ENCODE measurements at places on chromosomes 12 and 14.

DNA sequence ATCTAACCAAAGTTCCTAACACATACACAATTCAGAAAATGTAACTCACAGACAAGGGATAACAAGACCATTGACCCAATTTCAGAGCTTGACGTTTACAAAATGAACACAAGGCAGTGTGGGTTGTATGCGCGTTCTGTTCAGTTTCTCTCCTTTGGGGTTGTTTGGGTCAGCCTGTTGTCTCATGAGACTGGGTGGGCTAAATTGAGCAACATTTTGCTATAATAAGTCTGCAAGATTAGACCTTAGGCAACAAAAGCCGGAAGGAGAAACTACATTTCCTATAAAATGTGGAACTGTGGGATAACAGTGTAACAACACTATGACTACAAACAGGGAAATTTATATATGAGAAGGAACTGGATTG lies 18.8 kb upstream of the LTA4H start:
- DNase-seq = no peak

DNA sequence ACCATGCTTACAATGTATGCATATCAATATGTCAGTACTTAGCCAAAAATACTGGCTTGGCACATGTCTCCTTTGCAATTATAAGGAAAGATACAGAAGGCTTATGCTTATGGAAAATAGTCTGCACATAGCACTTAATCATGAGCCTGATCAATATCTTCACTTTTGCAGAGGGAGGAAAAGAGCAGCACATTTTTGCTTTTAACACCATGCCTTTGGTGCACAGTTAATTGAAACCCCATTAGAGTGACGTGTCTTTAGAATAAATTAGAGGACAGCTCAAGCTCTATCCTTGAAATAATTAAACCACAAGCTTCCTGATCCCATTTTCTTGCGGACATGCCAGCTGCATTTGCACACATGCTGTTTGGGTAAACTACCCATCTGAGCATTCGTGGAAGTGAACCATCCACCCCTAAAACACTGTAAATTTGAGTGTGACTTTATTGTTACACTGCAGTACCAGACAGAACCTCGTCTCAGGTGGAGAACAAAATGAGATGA lies 839.9 kb upstream of the MGAT4C start:
- DNase-seq = no peak

GRCh38 chr12:121190523-121191031 lies 19.4 kb upstream of the P2RX4 start:
- DNase-seq = no peak

DNA sequence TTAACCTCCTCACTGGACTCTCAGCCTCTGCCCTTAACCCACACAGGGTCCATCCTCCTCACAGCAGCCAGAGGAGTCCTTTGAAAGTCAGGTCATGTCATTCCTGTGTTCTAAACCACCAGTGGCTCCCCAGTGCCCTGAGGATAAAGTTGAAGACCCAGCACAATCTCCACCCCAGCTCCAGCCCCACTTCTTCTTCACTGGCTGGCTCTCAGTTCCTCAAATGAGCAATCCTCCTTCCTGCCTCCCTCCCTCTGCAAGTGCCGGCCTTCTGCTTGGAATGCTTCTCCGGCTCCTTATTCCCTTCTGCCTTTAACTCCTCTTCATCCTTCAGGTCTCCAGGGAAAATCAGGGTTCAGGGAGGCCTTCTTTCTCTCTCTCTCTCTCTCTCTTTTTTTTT lies 32.0 kb upstream of the SPPL3 start:
- no peak for DNase-seq

GRCh38 chr14:64704143-64704742 lies at the start of gene PLEKHG3:
Gene PLEKHG3 (plus strand): TSS chr14:64704424. CDS start chr14:64727632, 23,208 bp downstream.
- peak; percentile 57 for DNase-seq

- DNase-seq = no peak
Observed at GRCh38 chr12:76830436-76830835, 48.4 kb downstream of the CSRP2 start.

DNA sequence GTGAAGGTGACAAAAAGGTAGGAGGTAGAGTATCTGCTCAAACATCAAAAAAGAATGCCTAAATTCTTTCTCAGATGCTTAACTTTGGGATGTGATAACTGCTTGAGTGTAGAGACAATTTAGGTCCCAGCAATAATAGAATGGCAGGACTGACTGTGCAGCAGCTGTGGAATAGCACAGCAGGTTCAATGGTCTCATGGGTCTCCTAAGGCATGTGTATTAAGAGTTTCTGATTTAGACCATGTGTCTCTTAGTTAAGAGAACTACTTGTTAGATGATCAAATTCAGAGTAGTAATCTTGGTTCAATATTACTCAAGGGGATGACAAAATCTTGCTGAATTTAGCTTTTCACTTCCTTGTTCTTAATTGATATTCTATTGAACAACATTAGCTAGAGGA lies 72.0 kb downstream of the ALX1 start:
- no peak for DNase-seq

DNA sequence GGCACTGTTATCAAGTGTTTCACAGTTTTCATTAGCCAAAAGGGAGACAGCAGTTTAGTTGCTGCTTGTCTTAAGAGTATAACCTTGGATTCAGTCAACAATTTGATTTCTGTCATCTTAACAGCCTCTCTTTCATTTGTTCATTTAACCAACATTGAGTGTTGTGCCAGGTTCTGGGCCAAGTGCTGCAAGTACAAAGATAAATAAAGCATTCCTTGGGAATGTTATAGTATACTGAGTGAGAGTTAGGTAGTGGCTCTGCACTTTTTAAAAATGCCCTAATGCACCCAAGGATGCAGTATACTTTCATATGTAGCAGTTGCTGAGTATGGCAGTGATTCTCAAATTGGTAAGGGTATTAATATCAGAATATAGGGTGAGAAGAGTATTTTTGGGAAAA lies 15.4 kb downstream of the APAF1 start:
- no peak for DNase-seq

DNA sequence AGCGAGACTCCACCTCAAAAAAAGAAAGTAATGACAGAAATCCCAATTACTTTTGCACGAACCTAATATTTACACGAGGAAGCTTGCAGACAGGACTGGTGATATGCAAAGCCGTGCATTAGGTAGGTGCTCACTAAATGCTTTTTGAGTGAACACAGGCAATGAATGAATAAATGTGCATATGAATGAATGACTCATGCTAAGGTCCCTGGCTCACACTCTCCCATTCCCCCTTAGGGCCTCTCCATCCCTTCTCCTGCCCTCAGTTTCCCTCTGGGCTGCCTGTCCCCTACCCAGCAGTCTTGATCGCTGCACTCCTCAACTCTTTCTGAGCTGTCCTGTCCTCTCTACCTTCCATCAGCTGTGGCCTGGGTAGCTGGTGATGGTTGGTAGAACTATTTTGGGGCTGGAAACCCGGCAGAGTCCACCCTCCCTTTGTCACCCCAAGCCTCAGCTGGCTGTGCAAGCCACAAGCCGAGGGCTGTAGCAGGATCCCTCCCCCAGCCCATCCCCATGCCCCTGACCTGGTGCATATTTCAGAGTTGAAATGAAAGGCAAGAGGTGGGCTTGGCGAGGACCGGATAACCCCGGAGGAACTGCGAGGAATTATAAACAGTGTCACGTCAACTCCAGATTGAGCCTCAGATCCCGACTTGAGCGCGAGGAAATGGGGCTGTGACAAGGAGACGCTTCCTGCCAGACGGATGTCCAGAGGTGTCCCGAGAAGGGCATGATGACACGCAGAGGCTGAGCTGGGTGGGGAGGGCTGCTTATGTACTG lies 191.7 kb upstream of the GSC start:
- no peak for DNase-seq

GRCh38 chr12:10136637-10137205 lies 6.7 kb upstream of the CLEC7A start:
- DNase-seq = no peak

GRCh38 chr14:49497725-49498348 lies 88.3 kb downstream of the RPS29 start:
- DNase-seq = no peak

DNA sequence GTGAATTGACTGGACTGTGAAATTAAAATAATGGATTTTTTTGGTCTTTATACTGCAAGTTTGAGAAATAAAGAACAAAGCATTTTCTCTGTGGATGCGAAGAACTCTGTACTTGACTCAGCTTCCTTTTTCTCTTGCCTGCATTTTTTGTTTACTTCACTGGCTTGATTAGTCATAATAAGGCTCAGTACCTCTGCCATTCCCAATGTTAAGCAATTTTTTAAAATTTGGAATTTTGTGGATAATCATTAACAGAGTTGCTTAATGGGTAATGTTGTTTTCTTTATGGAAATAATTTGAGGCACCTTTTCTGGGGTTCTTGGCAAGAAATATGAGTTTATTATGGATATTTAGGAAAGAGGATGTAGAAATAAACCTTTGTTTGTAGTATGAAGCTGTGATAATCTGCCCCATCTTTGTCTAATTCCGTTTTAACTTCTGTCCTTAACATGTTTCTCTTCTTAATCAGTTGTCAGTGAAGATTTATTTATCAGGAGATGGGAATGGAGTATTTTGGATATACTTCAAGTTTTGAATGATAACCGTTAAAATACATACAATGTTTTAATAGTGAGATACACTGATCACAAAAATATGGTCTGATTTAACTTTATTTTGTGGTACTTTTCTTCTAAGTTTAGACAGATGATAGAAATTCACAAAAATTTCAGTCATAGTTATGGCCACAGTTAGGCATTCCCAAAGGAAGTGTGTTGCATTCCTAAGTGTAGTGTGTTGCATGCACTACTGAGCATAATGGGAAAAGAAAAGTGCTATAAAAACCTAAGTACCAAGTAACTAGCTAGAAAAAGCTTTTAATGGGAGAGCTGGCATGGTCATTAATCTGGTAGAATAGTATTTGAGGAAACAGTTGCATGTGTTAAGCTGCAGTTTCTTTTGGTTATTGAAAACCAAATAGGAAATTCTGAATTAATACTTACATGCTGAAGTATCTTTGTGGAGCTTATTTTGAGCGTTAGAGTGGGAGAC lies 27.7 kb downstream of the WNK1 start:
- no peak for DNase-seq

GRCh38 chr12:128025589-128026245 lies 241.3 kb upstream of the TMEM132C start:
- no peak for DNase-seq

DNA sequence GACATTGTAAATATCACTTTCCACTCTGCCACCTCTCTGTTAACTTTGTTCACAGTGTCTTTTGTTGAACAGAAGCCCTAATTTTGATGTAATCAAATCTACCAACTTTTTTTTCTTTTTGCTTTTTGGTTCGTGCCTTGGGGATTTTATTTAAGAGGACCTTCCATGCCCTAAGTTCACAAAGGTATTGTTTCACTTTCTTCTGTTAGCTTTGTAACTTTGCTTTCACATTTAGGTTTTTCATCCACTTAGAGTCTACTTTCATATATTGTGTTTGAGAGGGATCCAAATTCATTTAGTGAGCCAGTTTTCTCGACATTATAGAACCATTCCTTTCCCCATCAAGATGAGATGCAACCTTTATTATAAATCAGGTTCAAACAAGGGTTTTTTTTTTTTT lies 275.7 kb upstream of the CRY1 start:
- no peak for DNase-seq

GRCh38 chr14:50932592-50933495 lies 11.4 kb downstream of the PYGL start:
- no peak for DNase-seq

GRCh38 chr14:72643317-72643801 lies 250.5 kb downstream of the DPF3 start:
- DNase-seq = peak; percentile 26

GRCh38 chr12:50806176-50806575 lies 36.5 kb upstream of the TMPRSS12 start:
- no peak for DNase-seq

GRCh38 chr12:42291680-42292079 lies 34.2 kb downstream of the ZCRB1 start:
- no peak for DNase-seq

GRCh38 chr14:22375321-22375930 lies 213.6 kb downstream of the DAD1 start:
- DNase-seq = no peak

GRCh38 chr14:101177301-101177971 lies 273.9 kb upstream of the RTL1 start:
- no peak for DNase-seq

GRCh38 chr12:120132863-120133385 lies 16.4 kb upstream of the RAB35 start:
- DNase-seq = no peak

DNA sequence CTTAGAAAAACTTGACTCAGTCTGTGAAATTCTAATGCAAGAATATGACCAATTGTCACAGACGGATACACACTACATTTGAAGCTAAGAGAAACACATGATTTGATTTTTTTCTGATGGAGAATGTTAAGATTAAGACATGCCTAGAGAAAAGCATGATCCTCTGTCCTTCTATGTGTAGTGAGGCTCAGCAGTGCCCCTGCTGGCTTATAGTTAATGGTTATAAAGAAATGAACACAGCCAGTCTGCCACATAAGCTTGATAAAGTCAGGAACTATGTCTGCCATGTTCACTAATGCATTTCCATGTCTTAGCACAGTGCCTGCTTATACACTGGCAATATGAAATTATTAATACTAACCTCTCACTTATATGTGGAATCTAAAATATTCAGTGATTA lies 168.1 kb upstream of the DAAM1 start:
- no peak for DNase-seq

DNA sequence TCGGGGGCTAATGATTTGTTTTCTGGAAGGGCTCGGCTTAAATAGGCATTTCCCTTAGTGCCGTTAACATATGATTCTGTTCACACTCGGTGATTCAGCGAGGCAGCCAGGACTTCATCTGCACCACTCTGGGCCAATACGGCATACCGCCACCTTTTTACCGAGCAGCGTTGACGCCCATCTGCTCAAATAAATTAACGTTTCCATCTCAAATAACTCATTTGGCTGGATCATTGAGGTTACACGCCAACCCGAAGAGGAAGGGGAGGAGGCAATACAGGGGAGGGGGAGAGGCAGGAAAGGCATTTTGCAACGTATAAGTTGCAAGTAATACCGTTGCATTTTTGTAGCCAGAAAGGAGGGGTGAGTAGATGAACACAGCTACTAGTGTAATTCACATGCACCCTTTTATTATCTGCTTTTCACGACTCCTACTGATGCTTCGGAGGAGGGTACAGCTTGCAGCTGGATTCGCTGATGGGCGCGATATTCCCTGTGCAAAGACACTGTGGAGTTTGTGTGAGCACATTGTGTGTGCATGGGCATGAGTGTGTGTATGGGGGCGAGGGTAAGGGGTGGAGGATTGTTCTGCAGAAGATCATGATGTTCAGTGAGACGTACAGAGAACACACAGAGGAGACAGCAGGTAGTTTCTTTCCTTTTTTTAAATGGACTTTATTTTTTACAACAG lies 45.9 kb downstream of the MAP1LC3B2 start:
- DNase-seq = no peak

DNA sequence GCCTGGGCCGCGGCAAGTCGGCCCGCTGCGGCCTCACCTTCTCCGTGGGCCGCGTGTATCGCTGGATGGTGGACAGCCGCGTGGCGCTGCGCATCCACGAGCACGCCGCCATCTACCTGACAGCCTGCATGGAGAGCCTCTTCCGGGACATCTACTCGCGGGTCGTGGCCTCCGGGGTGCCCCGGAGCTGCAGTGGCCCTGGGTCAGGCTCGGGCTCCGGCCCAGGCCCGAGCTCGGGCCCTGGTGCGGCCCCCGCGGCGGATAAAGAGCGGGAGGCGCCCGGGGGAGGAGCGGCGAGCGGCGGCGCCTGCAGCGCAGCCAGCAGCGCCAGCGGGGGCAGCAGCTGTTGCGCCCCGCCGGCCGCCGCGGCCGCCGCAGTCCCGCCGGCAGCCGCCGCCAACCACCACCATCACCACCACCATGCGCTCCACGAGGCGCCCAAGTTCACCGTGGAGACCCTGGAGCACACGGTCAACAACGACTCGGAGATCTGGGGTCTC lies 226.2 kb upstream of the CRY1 start:
- DNase-seq = no peak

Data from anterior cingulate cortex (tissue), 58 donors.